RCC 7860 (cell line): ENCODE measurements at places on chromosomes 2 and 18.
A peak's percentile ranks its signal among the peaks of the same experiment; 100 is the strongest.

- no peak for DNase-seq
Measured at GRCh38 chr18:24262087-24262486, 123.2 kb downstream of the CABYR start.

GRCh38 chr18:39424261-39424660, 1858.7 kb upstream of the CELF4 start:
- DNase-seq = no peak

DNA sequence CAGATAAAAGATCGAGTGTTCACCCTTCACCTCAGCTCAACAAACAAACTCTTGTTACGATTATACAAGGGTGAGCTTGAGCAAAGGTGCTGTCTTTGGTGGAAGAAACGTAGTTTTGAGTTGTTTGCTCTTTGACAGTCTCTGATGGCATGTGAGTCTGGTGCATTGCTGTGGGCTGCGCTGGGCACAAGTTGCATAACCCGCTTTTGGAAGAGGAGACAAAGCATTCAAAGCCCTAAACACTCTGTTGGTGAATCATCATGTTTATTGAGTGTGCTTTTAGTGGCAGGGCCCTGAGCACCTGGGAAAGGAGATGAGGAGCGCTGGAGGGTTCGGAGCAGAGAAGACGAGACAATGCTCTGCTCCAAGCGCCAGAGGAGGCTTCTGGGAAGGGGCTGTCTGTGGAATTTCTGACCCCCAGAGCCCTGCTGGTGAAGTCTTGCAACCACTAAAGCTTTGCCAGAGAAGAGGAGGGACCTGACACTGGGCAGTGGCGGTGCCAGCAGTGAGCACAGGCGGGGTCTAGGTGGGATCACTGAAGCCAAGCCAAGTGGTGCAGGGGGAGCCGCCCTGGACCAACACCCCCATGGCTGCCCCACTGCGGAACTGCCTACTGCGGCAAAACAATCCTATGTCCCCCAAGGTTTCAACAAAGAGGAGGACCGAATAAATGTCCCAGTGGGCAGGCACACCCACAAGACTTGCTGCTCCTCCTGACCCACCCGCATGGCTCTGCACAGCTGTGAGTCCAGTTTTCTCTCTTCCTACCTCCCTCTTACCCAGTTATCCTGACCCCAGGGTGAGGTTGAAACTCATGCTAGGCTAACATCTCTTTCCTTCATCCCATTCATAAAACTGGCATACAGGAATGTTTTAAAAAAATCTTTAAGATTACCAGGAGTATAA, 64.0 kb downstream of the TNFRSF11A start:
- no peak for DNase-seq

GRCh38 chr2:164710837-164711765, 89.8 kb upstream of the GRB14 start:
- DNase-seq = peak; percentile 98
